Renal cortical epithelial cell (primary cell): ENCODE measurements at places on chromosomes 6 and 20. TPM values are rescaled to one million over a fixed set of nuclear protein-coding genes. Genes with fewer than 3 reads are reported as not detected.

The MTHFD1L gene
- total RNA-seq = 38.7 and 53.7 TPM in 2 replicates

The SLC26A8 gene
- 0.05 TPM in 1 of 2 replicates, not detected in the other for total RNA-seq

The KHDRBS2 gene
- total RNA-seq = not detected in 2 replicates

The GCM1 gene
- total RNA-seq = not detected in 2 replicates

The SLC4A11 gene
- 3.1 and 3.8 TPM in 2 replicates for total RNA-seq

The AGER gene
- 0.60 TPM in 1 of 2 replicates, not detected in the other for total RNA-seq

The RAB22A gene
- total RNA-seq = 14.6 and 22.4 TPM in 2 replicates

The ZSCAN23 gene
- total RNA-seq = 1.9 and 10.0 TPM in 2 replicates

The LPA gene
- total RNA-seq = not detected in 2 replicates

The OPRM1 gene
- total RNA-seq = not detected in 2 replicates

The ARFGEF3 gene
- 8.7 and 13.8 TPM in 2 replicates for total RNA-seq

The ENPP5 gene
- total RNA-seq = 9.3 and 11.1 TPM in 2 replicates

The DLL1 gene
- 0.15 and 2.1 TPM in 2 replicates for total RNA-seq

The HLA-DMB gene
- total RNA-seq = 2.1 and 18.9 TPM in 2 replicates

The SIRPD gene
- not detected in 2 replicates for total RNA-seq

The CHRNA4 gene
- total RNA-seq = not detected in 2 replicates

The FAM184A gene
- total RNA-seq = 0.99 and 2.1 TPM in 2 replicates

The SLC13A3 gene
- total RNA-seq = 1.4 and 4.2 TPM in 2 replicates

The PROKR2 gene
- total RNA-seq = not detected in 2 replicates

The ULBP1 gene
- 0.17 and 0.20 TPM in 2 replicates for total RNA-seq

The MEP1A gene
- not detected in 2 replicates for total RNA-seq

The AVP gene
- not detected in 2 replicates for total RNA-seq

The TRIM27 gene
- 58.3 and 66.5 TPM in 2 replicates for total RNA-seq

The SLC32A1 gene
- not detected in 2 replicates for total RNA-seq

The ELOVL4 gene
- 1.4 TPM in 2 replicates for total RNA-seq

The CAP2 gene
- 7.3 and 13.1 TPM in 2 replicates for total RNA-seq

The FERMT1 gene
- total RNA-seq = 6.6 and 16.7 TPM in 2 replicates

The TTLL9 gene
- 0.94 TPM in 1 of 2 replicates, not detected in the other for total RNA-seq

The PACRG gene
- total RNA-seq = 2.5 TPM in 1 of 2 replicates, not detected in the other

The HLA-DMA gene
- 1.9 and 6.1 TPM in 2 replicates for total RNA-seq

The TAAR1 gene
- total RNA-seq = not detected in 2 replicates

The FARS2 gene
- total RNA-seq = 27.9 and 28.1 TPM in 2 replicates

The DEFB124 gene
- not detected in 2 replicates for total RNA-seq

The NHLRC1 gene
- total RNA-seq = 1.7 and 3.3 TPM in 2 replicates

The LY6G5C gene
- total RNA-seq = 0.40 TPM in 1 of 2 replicates, not detected in the other

The BPIFB4 gene
- total RNA-seq = not detected in 2 replicates

The CRIP3 gene
- total RNA-seq = 0.25 TPM in 1 of 2 replicates, not detected in the other

The RCAN2 gene
- total RNA-seq = 1.6 and 3.1 TPM in 2 replicates

The CCN2 gene
- 36.1 and 166 TPM in 2 replicates for total RNA-seq

The XKR7 gene
- 0.10 and 0.17 TPM in 2 replicates for total RNA-seq

The GHRH gene
- not detected in 2 replicates for total RNA-seq

The SNAP91 gene
- 0.10 TPM in 1 of 2 replicates, not detected in the other for total RNA-seq

The ASXL1 gene
- 27.1 and 54.8 TPM in 2 replicates for total RNA-seq

The HDGFL1 gene
- not detected in 2 replicates for total RNA-seq

The TAAR9 gene
- total RNA-seq = not detected in 2 replicates

The MEI4 gene
- total RNA-seq = 0.17 and 1.2 TPM in 2 replicates

The PRPH2 gene
- total RNA-seq = 0.17 and 1.2 TPM in 2 replicates

The STX11 gene
- total RNA-seq = 0.75 and 2.4 TPM in 2 replicates

The RHAG gene
- total RNA-seq = not detected in 2 replicates

The SLA2 gene
- not detected in 2 replicates for total RNA-seq

The MGME1 gene
- 7.8 and 12.9 TPM in 2 replicates for total RNA-seq

The TRIM15 gene
- total RNA-seq = 0.17 TPM in 1 of 2 replicates, not detected in the other

The LY6G5B gene
- total RNA-seq = 2.6 TPM in 1 of 2 replicates, not detected in the other
